ENCODE measurements at places on chromosomes 6 and 20.

DNA sequence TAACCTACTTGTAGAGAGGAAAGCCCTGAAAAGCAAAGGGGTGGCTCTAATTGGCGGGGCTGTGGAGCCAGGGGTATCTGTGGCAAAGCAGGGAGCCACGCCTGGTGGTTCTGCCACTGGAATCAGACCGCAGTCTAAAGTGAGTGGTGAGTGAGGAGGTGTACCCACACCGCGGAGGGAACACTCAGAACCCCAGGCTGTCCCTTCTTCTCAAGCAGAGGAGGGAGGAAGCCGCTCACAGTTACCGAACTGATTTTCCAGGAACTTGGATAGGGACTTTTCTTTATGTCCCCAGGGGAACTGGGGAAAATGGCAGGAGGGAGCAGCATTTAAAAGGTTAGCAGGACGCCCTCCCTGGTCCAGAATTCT, 287.2 kb downstream of the TAF4 start:
- no peak for DNase-seq

- DNase-seq = no peak
These were observed 70.4 kb upstream of the XRN2 start for GRCh38 chr20:21232546-21233280.

DNA sequence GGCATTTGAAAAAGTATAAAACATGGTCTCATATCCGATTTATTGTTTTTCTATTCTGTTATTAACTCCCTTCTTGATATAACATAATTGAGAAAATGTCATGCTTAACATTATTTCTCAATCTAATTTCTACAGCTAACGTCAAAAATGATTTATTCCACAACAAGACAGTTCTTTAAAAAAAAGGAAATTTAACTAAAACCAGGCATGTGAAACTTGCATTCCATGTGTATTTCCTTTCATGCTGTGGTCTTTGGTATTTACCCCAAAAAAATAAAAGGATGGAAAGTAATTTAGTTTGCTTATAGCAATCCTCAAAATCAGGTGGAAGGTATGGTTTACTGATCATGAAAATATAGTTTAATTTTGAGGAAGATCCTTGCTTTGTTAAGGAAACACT, 142.8 kb downstream of the COL21A1 start:
- DNase-seq = no peak

GRCh38 chr6:143822584-143823024, 20.5 kb upstream of the LTV1 start:
- no peak for DNase-seq

- DNase-seq = no peak
These were observed 111.4 kb upstream of the ARMC2 start for GRCh38 chr6:108736832-108737231.

GRCh38 chr20:14959506-14960475, 622.4 kb upstream of the FLRT3 start:
- no peak for DNase-seq

- peak; percentile 13 for DNase-seq
These were observed 125.8 kb downstream of the MCHR2 start for GRCh38 chr6:99868074-99868702.

GRCh38 chr20:52172392-52173047, 19.1 kb downstream of the ZFP64 start:
- DNase-seq = no peak

GRCh38 chr6:156389296-156389695, 387.9 kb upstream of the ARID1B start:
- no peak for DNase-seq

GRCh38 chr6:110043366-110043994, 65.4 kb downstream of the GPR6 start:
- DNase-seq = no peak

DNA sequence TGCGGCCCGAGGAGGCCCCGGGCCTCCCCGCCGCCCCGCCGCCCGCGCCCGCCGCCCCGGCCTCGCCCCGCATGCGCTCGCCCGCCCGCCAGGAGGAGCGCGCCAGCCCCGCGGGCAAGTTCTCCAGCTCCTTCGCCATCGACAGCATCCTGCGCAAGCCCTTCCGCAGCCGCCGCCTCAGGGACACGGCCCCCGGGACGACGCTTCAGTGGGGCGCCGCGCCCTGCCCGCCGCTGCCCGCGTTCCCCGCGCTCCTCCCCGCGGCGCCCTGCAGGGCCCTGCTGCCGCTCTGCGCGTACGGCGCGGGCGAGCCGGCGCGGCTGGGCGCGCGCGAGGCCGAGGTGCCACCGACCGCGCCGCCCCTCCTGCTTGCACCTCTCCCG, 1.5 kb downstream of the FOXQ1 start:
- no peak for DNase-seq

GRCh38 chr6:41182069-41183034, 18.6 kb downstream of the TREML2 start:
- peak; percentile 15 for DNase-seq

DNA sequence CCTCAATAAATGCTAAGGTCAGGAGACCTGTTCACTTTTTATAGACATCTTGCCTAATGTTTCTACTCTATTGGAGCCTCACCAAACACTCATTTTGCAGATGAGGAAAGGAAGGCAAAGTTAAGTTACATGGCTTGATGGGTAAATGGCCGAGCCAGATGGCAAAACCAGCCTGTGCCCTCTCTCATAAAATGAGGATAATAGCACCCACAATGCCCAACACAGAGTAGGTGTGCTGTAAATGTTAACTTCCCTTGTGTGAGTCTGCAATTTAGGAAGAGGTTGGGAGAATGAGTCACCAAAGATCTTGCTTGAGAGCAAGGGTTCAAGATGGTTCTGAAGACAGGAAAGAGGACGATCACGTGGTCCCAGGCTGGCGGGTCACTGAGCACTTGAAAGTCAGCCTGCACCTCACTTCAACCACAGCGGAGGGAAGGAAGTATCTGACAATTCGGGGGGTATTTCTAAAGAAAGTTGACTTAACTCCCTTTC, 3.3 kb downstream of the KCNK5 start:
- no peak for DNase-seq

- DNase-seq = no peak
These were observed 10.9 kb upstream of the CGA start for GRCh38 chr6:87105823-87106222.

- DNase-seq = no peak
These were observed 36.1 kb downstream of the EYA2 start for GRCh38 chr20:46930640-46931339.

DNA sequence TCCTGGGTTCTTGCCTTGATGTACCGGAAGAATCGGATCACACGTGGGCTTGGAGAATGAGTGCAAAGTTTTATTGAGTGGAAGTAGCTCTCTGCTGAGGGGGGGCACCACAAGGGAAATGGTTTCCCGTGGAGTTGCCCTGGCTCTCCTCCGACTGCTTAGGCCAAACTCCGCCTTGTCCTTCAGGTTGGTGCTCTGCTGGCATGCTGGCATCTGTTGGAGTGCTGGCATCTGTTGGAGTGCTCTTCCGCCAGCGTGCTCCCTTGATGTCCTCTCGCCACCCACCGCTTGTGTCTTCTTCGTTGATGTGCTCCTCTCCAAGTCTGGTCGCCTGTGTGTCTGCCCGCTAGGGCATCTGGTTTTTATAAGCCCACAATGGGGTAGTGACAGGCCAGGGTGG, 317.1 kb upstream of the HSF2 start:
- no peak for DNase-seq

DNA sequence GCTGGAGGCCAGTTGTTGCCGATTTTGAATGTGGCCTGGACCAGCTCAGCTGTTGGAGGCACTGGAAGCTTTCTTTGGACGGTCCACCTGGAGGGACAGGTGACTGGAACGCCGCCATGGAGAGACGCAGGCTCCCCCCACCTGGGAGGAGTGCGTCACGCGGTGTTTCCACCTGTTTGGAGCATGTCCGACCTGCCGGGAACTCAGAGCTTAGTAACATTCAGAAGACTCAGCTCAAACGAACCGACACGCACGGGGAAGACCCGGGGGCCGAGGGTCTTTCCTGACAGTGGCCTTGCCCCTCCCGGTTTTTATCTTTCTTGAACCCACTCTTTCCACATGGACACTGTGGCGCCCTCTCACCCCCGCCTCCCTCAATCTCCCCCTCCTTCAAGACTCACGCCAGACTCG, 141.6 kb downstream of the SMOC2 start:
- DNase-seq = no peak

- no peak for DNase-seq
These were observed 203.9 kb upstream of the CST7 start for GRCh38 chr20:24745206-24745605.

- no peak for DNase-seq
These were observed 545 bp downstream of the SLC35D3 start for GRCh38 chr6:136922685-136923006.

DNA sequence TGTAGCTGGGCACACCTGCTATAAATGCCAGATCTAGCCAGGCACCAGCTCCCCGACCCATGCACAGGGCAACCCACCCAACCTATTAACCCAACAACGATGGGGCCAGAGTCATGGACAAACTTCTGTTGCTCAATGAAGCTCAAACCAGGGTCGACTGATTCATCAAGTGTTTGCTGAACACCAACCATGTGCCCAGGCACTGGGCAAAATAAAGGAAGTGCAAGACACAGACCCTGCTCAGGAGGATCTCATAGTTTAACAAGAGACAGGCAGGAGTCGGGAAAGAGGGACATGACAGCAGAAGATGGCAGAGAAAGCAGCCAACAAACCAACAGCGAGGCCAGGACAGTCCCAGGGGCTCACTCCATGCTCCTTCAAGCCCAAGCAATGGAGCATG, 18.8 kb downstream of the KCNK5 start:
- DNase-seq = no peak

GRCh38 chr6:7145885-7146828, 38.4 kb downstream of the RREB1 start:
- DNase-seq = peak; percentile 93

GRCh38 chr20:50554694-50555579, 44.8 kb downstream of the PTPN1 start:
- no peak for DNase-seq

- DNase-seq = no peak
These were observed 82.9 kb upstream of the TSHZ2 start for GRCh38 chr20:52889225-52889624.

- DNase-seq = peak; percentile 66
These were observed 317.1 kb downstream of the ESR1 start for GRCh38 chr6:152124429-152125074.

GRCh38 chr20:50523552-50524167, 13.5 kb downstream of the PTPN1 start:
- no peak for DNase-seq

DNA sequence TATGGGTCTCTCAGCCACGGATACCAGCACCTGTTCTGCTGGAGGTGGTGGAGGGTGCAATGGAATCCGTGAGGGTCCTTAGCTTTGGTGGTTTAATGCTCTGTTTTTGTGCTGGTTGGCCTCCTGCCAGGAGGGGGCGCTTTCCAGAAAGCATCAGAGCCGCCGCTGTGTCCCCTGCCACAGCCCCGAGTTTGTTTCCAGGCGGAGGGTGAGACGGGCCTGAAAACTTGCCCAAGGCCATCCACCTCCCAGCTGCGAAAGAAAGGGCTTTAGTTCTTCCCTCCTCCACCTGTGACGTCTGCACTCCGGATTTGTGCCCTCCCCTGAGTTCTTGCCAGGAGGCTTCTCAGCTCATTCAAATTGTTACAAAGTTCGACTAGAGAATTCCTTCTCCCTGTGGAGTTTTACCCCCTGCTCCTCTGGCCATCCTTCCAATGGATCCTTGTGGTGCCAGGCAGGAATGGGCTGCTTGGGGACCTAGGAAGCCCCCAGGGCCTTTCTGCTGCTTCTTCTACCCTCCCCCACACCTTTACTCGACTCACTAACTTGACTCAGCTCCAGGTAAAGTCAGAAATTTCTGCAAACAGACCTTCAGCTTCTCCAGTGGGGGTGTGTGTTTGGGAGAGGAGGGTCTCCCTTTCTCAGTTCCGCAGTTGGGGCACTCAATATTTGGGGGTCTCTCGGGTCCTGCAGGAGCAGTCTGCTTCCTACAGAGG, 873.7 kb downstream of the KIF16B start:
- peak; percentile 48 for DNase-seq

DNA sequence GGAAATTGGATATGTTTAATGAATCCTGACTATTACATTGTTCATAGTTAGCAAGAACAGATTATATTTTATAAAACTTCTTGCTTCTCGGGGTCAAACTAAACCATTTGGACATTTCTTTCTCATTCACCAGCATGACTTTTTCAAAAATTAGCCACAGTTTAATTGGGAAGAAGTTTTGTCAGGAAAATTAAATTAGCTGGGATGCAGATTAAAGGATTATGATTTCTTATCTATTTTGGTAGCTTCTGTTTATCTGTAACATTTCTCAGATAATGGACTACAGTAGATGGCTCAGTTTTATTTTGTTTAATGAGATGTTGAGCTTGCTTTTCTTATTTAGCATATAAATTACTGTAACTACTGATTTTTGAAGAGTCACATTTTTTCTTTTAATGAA, 26.4 kb upstream of the TMX4 start:
- no peak for DNase-seq

- DNase-seq = peak; percentile 50
These were observed 968 bp downstream of the PHF3 start for GRCh38 chr6:63636518-63637021.

GRCh38 chr6:169975286-169975685, 223.9 kb downstream of the ERMARD start:
- DNase-seq = no peak

- DNase-seq = no peak
These were observed 4.6 kb upstream of the REV3L start for GRCh38 chr6:111487661-111488060.

- DNase-seq = no peak
These were observed 95.6 kb upstream of the SHLD1 start for GRCh38 chr20:5654557-5654956.

DNA sequence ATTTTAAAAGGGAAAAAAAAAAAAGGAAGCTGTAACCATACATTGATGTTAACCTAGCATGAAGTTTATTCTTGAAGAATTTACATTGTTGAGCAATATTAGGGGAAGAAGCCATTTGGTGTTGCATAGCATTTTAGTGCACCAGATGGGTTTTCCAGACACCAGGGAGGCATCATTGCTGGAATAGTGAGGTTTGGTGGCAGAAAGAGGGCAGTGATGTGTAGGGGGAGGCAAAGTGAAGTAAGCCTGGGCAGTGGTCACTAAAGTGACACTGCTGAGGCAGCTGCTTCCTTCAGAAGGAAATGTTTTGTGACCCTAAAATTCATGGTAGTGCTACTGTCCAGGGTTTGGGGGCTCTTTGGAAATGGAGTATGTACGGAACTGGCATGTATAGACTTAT, 2.6 kb downstream of the TOMM6 start:
- no peak for DNase-seq

GRCh38 chr6:13486679-13487121, 700 bp downstream of the GFOD1 start:
- peak; percentile 53 for DNase-seq

DNA sequence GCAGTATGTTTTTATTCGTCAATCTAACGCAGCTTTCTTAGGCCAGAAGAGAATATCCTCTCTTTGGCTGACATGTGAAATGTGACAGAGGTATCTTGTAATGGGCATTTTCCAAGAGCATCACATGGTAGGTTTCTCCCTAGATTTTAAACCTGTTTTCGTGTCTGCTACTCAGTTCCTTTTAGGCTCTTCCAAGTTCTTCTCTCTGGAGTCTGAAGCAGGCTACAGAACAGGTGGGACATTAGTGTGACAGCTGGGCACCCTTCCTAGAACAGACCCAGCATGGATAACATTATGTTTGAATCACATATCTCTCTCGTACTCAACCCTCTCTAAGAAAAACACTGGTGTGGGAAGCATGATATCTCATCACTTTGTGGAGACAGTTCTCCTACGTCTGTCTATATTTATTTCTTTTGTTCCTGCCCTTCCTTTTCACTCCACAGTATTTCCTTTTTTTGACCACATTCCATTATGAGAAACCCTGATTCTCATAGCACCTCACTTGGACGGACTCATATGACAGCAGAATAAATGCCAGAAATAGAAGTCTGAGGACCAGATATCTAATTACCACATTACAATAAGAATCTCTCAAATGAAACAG, 263.4 kb downstream of the NKAIN2 start:
- DNase-seq = no peak
